ENCODE measurements at places on chromosomes 12 and 14. TPM values are rescaled to one million over a fixed set of nuclear protein-coding genes. Genes with fewer than 3 reads are reported as not detected.

The ASB2 gene
- total RNA-seq = not detected

The MYRFL gene
- not detected for total RNA-seq

The KRT3 gene
- total RNA-seq = not detected

The RFX4 gene
- not detected for total RNA-seq

The DMAC2L gene
- total RNA-seq = 4.6 TPM

The GLT1D1 gene
- total RNA-seq = 4.2 TPM

The CLIP1 gene
- total RNA-seq = 23.9 TPM

The APPL2 gene
- total RNA-seq = 20.4 TPM

The KLHDC1 gene
- not detected for total RNA-seq

The FKBP11 gene
- 3.2 TPM for total RNA-seq

The SDR9C7 gene
- not detected for total RNA-seq

The DEPDC4 gene
- total RNA-seq = 1.3 TPM

The FBLN5 gene
- 0.16 TPM for total RNA-seq

The IQSEC3 gene
- not detected for total RNA-seq

The PIWIL1 gene
- total RNA-seq = not detected

The C12orf60 gene
- total RNA-seq = 2.2 TPM

The DACT1 gene
- total RNA-seq = 2.6 TPM

The MDP1 gene
- 4.5 TPM for total RNA-seq

The KRT79 gene
- not detected for total RNA-seq

The TMTC1 gene
- 9.5 TPM for total RNA-seq

The PTPN6 gene
- total RNA-seq = not detected

The ABCD2 gene
- total RNA-seq = not detected

The LRRC23 gene
- total RNA-seq = 2.7 TPM

The HOXC4 gene
- total RNA-seq = 5.2 TPM

The GPD1 gene
- not detected for total RNA-seq

The MSRB3 gene
- 43.5 TPM for total RNA-seq

The KRT74 gene
- total RNA-seq = not detected

The RASSF9 gene
- total RNA-seq = 0.25 TPM

The SYT10 gene
- total RNA-seq = not detected

The SLCO1B1 gene
- total RNA-seq = not detected

The PLEKHD1 gene
- total RNA-seq = not detected

The OR8S1 gene
- total RNA-seq = not detected

The ACOT4 gene
- 0.76 TPM for total RNA-seq

The TAS2R14 gene
- total RNA-seq = 2.6 TPM

The KRT2 gene
- total RNA-seq = not detected

The KRT78 gene
- total RNA-seq = not detected

The CYP46A1 gene
- total RNA-seq = not detected

The SMCO2 gene
- total RNA-seq = not detected

The TAS2R50 gene
- not detected for total RNA-seq

The MFAP5 gene
- 54.5 TPM for total RNA-seq

The NT5DC3 gene
- 10.9 TPM for total RNA-seq

The PCED1B gene
- not detected for total RNA-seq

The KLHDC2 gene
- total RNA-seq = 32.0 TPM

The PXMP2 gene
- total RNA-seq = 145 TPM

Data from MG63 (cell line).